ENCODE measurements at places on chromosomes 2 and 18.

DNA sequence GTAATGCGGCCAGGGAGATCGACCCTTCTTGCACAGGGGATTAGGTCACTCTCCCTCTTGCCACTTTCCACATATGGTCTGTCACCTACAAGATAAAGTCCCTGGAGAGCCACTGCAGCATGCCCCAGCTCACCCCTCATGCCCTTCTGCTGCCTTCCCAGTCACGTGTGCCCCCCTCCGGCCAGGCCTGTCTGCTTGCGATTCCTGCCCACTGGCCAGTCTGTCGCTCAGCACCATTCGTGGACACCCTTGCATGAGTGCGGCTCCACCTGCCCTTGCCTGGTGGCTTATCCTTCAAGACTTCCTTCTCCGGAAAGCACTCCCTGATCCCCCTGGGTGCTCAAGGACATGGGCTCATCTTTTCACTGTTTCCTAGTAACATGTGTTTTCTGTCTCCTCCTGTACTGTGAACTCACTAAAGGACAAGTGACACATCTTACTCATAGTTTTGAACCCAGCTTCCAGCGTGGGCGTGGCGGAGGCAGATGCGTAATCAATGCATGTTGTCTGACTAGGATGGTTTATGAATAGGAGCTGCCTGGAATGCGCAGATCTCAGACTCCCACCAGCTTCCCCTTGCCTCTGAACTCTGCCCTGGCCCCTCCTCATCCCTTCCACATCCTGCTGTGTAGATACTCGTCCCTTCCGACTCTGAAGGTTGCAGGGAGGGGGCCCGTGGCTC, 7.8 kb upstream of the NT5DC4 start:
- peak; percentile 9 for DNase-seq

DNA sequence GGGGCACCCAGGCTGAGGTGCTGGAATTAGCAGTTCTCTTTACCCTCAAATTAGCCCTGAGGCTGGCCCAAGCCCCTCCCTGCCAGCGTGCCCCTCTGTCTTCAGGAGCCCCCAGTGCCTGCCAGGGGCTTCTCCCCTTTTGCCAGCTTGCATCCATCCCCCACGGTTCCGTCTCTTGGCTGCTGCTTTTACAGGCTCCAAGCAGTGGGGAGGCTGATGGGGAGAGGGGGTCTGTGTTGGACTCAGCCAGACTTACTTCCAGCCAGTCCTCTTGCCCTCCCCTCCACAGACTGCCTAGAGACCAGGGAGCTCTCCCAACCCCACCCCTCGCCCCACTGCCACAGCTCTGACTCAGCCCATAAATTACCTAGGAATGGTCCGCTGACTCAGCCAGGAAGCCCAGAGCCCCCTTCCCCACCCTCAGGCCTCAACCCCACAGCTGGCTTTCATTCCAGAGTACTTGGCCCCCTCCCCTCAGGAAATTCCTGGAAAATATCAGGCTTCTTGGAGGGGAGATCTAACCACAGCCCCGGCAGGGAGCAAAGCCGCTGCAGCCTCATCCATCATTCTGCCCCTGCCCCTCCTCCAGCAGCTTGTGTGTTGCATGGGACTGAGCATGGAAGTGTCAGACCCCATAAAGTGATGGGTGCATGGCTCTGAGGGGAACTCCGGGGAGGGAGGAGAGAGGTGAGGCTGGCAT, 184.6 kb downstream of the ZFP36L2 start:
- DNase-seq: no peak

GRCh38 chr18:45958730-45959129, 8.4 kb downstream of the EPG5 start:
- DNase-seq: no peak

DNA sequence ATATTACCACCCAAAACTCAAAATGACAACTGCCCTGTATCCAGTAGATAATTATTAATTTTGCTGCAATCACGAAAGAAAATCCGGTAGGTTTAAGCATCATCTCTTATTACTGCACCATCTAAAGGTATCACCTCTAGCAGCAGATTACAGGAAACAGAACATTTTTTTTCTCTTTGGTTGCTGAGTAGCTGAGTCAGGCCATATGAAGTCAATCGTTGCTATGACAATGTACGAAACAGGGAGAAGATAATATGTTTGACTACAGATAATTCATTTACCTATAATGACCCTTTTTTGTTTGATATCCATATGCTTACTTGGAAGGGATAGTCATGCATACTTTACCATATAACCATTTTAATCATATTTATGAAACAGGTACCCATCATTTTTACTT, 831.6 kb upstream of the CHAC2 start:
- DNase-seq: no peak

GRCh38 chr2:220279840-220280239, 652.4 kb downstream of the SLC4A3 start:
- DNase-seq: no peak

DNA sequence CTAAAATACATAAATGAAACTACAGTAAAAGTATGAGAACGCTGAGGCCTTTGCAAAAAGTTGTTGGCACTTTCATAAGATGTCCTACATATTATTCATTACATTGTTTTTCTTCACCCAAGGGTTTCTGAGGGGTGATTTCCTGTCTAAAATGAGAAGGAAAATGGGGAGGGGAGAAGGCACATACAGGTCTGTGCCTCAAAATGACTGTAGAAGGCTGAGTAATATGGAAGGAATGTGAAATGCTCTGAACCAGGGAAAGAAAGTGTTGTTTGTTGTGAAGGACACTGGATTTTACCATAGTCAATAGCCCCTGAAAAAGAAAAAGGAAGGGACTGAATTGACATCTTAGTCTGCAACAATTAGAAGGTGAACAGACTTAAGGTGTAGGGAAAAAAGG, 99.5 kb upstream of the RNF152 start:
- no peak for DNase-seq

- no peak for DNase-seq
These were observed 168.9 kb downstream of the UPP2 start for GRCh38 chr2:158270536-158270935.

DNA sequence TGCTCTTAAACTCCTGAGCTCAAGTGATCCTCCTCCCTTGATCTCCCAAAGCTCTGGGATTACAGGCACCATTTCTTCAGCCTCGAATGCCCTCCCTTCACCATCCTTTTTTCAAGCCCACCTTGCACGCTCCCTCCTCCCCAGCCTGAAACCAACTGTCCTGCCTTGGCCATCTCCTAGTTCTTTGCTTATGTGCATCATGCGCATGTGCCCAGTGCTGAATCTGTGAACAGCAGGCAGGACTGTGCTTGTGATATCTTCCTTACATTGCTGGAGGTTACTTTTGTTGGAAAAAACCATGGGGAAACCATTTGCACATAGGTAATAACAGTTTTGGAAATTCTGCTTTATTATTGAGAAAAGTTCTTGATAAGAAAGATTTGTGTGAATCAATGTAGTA, 30.2 kb upstream of the CETN1 start:
- no peak for DNase-seq

GRCh38 chr2:232523682-232524597, 2.0 kb upstream of the CHRND start:
- DNase-seq: peak; percentile 50

- no peak for DNase-seq
These were observed 21.8 kb upstream of the GLS start for GRCh38 chr2:190858817-190859216.

DNA sequence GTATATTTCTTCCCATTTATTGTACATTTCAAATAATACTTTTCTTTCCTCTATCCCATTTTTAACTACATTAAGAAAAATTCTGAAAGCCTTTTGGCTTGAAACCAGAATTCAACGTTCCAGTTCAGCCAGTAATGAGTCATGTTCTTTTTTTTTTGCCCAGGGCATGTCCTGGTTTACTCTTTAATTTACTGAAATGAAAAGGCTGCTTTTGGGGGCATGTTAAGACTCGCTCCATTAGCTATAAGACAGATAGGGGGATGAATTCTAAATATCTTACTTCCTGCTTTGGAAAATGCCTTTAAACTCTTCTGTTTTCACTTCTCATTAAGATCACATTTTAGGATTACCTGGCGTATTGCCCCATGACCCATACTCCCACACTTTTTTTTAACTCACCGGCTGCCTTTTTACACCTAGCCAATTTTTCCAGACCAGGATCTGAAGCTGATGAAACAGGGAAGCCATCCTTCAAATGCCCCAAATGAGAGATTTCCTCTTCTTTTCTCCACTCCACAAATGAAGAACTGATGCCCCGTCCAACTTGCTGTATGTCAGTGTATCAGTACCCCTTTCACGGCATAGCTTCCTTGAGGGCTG, 585 bp downstream of the ABCA12 start:
- no peak for DNase-seq

GRCh38 chr2:86383844-86384243, 46.4 kb upstream of the REEP1 start:
- no peak for DNase-seq

- DNase-seq: no peak
These were observed 6.0 kb downstream of the ANKRD44 start for GRCh38 chr2:197304556-197305011.

DNA sequence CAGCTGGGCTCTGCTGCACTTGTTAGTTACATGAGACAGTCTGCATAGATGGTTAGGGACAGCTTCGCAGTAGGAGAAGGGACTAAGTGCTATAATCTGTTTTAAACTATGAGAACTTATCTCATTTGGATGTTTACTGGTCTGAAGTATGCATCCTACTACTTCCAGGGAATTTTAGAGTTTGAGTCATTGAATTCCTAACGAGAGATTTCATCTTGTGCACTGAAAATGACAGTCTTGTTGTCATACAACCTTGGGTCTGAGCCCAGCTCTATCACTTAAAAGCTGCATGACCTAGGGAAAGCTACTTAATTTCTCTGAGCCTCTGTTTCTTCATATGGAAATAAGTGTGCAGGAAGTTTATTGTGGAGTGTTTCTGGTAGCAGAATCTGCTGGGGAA, 78.4 kb downstream of the TRIM43 start:
- no peak for DNase-seq

DNA sequence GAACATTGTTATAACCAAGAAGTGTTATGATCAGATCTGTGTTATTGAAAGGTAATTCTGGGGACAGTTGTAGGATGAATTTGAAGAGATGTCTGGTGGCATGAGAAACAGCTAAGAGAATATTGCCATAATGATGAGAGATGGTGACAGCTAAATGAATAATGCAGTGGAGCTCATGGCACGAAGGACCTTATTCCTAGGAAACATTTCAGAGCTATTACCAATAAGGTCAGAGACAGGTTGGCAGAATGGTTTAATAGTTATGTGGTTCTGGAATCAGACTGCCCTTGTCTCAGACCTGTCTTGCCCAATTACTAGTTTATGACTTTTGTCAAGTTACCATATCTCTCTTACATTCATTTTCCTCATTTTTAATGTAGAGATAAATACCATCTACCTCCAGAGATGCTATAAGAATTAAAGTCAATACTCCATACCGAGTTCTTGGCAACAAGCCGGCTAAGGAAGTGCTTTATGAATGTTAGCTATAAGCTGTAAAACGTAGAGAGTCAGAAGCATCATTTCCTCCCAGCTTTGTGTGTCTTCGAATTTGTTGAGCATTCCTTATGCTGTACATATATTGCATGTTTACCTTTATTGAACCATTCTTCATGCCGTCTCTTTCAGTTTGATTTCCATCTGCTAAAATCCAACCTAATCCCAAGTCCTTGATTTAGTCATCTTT, 73.6 kb upstream of the COL5A2 start:
- no peak for DNase-seq

DNA sequence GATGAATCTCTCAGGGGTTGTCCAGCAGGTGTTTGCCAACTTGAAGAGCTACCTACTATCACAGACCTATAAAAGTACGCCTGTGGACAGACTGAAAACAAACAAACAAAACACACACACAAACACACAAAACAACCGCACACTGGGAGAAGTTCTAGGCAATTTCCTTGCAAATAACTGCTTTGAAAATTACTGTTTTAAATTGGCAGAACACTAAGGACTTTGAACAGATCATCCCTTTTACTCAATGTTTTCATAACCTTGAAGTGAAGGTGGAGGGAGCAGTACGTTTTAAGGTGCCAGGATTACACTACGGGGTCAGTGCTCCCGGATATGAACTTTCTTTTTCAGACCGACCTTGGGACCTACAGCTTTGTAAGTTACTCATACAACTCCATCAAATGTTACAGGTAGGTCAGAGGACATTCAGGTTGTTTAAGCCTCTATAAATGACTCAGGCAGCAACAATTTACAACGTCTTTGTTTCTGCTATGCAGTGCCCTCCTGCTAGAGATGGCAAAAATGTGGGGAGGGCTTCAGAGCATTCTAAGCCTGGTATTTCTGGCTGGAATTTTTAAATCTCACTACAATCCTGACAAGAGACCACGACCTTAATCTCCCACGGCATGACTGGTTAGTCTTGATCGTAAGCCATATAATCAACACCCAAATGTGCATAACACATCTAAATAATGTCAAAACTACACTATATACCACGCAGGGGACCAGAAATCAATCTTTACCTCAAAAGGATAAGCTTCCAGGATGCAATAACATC, 1.4 kb upstream of the SLC20A1 start:
- no peak for DNase-seq

DNA sequence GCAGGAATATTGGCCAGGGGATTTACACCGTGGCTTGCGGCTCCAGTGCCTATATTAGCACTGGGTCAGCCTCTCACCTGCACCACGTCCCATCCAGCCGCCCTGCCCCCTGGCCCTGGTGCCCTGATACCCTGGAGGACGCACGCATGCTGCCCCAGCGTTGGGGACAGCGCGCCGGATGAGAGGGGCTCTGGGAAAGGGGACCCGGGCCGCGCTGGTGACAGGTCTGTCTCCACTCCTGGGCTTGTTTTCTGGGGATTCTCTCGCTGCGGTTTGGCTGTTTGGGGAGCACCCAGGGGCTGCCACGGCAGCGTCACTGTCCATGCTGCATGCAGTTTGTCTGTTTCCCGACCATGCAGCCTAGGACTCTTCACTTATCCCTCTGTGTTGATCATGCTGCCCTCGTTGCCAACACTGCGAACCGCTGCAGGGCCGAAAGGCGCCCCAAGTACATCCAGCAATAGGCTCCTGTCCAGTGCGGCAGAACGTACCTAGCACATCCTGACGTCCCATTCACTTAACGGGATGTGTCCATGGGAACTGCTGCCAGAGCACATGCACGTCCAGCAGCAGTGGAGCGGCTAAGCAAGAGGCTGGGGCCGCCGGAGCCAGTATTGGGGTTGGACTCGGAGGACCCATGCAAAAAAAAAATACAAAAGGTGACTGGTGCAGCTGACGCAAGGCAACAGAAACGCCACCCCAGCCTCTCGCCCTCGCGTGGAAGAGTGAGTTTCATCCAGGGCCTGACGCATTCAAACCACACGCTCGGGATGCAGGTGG, 115.5 kb upstream of the PXDN start:
- no peak for DNase-seq

- no peak for DNase-seq
These were observed 83.5 kb downstream of the LDLRAD4 start for GRCh38 chr18:13302040-13302439.

DNA sequence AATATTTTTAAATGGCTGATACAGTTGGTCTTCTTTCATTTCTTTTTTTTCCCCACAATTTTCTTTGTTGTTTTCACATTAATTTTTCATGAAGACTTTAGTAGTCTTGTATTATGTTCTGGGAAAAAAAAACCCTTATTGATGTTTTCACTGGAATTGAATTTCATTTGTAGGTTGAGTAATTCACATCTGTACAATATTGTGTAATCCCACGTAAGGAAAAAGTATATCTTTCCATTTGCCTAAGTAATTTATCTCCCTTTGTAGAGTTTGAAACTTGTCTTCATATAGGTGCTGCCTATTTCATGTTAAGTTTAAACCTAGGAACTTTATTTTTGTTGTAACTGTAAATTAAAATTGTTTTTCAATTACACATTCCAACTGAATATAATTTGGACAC, 2.0 kb downstream of the DNAJC27 start:
- no peak for DNase-seq

GRCh38 chr2:128445523-128445900, 126.8 kb upstream of the HS6ST1 start:
- no peak for DNase-seq
